GM12891 (cell line): ENCODE measurements at places on chromosomes 16 and 17.
A peak's percentile ranks its signal among the peaks of the same experiment; 100 is the strongest.

GRCh38 chr16:82061861-82062525 is 26.9 kb downstream of the HSD17B2 start:
- peak; percentile 18 for DNase-seq

GRCh38 chr17:187130-187529 is 5.7 kb upstream of the DOC2B start:
- no peak for DNase-seq

DNA sequence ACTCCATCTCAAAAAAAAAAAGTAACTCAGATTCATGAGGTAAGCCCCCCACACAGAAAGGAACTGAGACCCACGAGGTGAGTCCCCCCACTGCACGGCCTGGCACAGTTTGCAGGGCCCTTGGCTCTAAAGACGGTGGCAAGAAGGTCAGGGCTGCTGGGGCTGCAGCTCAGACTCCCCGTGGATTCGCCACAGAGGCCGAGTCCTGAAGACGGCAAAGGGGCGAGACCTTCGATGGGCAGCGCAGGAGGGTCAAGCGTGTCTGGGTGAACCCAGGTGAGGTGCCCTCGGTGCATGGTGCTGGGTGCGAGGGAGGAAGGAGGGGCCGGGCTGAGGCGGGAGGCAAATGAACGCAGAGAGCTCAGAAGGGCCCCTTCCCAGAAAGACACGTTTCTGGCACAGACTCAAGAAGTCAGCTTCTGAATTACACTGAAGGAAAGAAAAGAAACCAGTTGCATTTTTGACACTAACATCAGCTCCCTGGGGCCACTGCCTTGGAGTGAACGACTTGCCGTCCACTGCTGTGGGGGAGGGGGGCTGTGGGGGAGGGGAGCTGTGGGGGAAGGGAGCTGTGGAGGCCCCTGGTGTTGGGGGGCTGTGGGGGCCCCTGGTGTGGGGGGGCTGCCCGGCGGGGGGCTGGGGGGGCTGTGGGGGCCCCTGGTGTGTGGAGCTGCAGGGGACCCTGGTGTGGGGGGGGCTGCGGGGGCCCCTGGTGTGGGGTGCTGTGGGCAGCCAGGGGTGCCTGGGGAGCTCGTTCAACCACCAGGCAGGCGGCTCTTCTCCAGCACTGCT is 69.8 kb upstream of the METRNL start:
- DNase-seq: peak; percentile 15

- no peak for DNase-seq
Observed at GRCh38 chr16:84735849-84736586, 36.2 kb downstream of the USP10 start.

- DNase-seq: no peak
Observed at GRCh38 chr17:55175788-55176427, 88.9 kb upstream of the HLF start.

- no peak for DNase-seq
Observed at GRCh38 chr16:54444851-54445458, 158.4 kb upstream of the IRX3 start.

GRCh38 chr17:40883626-40884334 is 1.3 kb downstream of the KRT20 start:
- DNase-seq: no peak

DNA sequence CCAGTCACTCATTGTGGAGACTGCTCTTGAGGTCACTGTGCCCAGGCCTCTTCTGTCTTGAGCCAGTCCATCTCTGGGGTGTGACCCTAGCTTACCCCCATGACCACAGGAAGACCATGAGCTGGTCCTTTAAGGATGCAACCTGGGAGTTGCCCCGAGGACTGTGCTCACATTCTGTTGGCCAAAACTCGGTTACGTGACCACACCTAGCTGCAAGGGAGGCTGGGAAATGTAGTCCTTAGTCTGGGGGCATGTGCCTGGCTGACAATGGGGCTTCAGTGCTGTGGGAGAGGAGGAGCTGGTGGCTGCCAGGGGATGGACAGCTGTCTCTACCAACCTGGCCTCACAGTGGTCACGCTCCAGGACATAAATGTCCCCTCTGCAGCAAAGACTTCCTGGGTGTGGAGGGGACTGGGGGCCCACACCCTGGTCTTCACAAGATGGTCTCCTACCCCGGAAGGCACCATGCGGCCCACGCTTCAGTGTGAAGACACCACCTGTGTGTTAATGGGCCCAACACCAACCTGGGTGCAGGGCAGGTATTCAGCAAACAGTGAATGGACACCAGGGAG is 55.4 kb downstream of the JPH3 start:
- no peak for DNase-seq

DNA sequence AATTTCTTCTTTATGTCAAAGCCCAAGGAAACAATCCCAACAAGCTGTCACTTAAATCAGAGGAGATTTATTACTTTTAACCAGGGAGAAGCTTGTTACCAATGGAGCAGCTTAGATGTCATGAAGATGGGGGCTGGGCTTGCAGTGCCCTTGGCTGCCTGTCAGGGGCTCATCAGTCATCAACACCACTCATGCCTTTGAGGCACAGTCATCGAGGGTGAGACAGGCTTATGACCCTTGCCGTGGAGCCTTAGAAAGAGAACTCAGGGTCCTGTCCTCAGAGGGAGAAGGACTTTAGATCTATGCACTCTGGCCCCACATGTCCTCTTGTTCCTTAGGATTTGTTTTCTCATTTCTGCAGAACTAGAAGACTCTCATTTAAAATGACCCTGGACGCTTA is 318.3 kb downstream of the CBLN1 start:
- DNase-seq: no peak

- no peak for DNase-seq
Observed at GRCh38 chr16:48001324-48001895, 154.4 kb downstream of the ABCC12 start.

GRCh38 chr17:59829217-59830006 is 63.3 kb downstream of the TUBD1 start:
- DNase-seq: no peak

DNA sequence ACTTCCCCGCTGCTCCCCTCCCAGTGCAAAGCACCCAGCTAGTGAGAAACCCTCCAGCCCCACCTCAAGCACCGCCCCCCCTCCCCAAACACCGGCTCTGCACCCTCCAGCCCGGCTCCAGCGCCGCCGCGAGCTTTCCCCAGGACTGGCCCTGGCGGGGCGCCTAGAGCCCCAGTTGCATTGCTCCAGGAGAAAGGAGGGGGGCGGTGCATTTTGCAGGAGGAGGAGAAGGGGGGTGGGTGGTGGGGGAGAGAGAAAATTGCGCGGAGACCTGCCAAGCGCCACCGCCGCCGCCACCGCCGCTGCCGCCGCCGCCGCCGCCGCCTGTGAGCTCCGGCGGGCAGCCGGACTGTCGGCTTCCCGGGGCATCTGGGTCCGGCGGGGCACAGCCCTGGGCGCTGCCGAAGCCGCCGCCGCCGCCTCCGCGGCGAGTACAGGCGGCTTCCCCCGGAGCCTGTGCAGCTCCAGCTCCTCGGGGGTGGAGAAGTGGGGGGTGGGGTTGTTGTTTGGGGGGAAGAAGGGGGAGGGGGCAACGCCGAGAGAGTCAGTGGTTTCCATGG is 333 bp upstream of the NOG start:
- DNase-seq: peak; percentile 30

DNA sequence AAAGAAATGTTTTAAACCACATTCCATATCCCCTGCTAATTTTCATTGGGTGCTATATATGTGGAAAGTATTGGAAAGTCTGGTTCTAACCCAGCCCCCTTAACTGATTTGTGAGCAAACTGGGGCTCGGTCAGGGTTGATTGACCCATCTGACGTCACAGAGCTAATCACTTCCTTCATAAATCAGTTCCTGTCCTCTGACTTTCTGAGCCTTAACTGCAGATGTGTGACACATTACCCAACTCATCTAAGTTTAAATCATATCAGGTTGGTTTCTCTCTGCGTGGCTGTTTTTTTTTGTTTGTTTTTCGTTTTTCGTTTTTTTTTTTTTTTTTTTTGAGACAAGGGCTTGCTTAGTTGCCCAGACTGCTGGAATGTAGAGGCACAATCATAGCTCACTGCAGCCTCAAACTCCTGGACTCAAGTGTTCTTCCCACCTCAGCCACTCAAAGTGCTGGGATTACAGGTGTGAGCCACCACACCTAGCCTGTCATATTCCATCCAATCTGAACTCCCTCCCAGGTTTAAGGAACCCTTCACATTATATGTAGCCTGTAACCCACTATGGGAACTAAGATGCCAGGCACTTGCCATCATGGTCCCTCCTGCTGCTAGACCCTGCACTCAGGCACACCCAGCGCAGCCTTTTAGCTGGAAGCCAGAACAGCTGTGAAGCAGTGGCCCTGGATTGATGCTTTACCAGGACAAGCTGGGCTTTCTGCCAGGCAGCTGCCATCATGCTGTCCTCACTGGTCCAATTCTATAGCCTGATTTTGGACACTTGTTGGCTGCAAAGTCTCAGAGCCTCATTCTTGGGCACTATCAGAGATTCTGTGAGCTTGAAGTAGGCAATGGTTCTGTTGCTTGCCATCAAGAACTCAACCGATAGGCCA is 6.9 kb upstream of the BPTF start:
- no peak for DNase-seq

DNA sequence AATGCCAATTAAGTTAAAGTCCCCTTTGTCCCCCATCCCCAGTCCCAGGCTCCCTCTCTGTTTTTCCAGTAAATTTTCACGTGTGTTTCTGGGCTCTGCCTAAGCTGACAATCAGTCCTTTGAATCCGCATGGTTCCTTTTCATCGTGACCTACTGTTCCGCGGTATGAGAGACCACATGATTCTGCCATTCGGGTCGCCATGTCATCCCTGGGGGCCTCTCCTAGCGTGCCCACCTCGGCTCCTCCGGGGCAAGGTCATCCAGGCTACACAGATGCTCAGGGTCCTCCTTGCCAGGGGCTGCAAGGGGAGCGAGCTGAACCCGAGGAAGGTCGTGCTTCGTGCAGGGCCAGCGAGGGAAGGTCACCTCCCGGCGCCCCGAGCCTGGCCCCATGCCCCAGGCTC is 157.6 kb downstream of the RAB11FIP4 start:
- no peak for DNase-seq

DNA sequence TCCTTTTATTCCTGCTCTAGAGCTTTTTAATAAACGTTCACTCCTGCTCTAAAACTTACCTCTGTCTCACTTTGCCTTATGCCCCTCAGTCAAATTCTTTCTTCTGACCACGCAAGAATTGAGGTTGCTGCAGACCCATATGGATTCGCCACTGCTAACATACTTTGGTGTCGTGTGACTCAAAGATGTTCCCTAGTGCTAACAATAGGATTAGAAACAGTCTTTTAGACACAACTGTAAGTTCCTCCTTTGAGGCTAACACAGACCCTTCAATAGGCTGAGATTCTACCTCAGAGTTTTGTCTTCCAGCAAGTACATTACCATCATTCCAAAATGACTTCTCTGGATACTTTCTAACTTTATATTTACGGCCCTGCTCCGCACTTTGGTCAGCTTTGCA is 149.5 kb upstream of the COX10 start:
- DNase-seq: no peak

- no peak for DNase-seq
Observed at GRCh38 chr16:2438121-2438520, 8.9 kb downstream of the CCNF start.

DNA sequence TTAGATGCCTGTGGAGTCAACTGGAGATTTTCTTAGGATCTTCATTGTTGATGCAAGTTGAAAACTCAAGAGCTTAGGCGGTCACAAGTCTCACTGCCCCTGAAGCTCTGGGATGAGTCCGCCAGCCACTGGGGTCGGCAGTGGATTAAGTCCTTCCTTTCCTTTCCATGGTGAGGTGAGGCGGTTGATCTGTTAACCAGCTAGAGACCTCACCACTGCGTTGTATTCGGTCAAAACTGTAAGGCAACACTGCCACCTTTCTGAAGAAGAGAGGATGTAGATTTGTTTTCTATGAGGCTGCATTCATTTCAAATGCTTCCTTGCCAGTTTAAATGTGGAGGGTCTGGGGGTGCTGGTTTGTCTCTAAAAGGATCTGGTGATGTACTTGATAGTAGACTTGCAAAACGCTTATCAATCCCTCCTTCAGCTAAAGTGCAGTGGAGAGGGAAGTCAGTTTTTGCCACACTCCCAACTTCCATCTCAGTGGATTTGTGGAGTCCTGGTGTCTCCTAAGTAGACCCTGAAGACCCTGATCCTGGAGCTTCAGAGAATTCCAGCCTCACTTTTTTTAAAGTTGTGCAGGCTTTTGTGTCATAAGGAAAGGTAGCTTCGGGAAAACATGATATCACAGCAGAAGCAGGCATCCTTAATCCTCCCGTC is 1.7 kb downstream of the MYOCD start:
- DNase-seq: peak; percentile 18

DNA sequence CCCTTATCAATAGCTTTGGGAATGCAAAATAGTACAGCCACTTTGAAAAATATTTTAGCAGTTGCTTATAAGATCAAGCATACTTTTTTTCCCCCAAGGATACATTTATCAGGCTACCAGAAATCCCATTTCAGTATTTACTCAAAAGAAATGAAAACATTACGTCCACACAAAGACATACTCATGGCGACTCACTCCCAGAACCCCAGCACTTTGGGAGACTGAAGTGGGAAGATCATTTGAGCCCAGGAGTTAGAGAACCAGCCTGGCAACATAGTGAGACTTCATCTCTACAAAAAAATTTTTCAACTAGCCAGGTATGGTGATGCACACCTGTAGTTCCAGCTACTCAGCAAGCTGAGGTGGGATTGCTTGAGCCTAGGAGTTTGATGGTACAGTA is 5.9 kb downstream of the SKA2 start:
- no peak for DNase-seq

DNA sequence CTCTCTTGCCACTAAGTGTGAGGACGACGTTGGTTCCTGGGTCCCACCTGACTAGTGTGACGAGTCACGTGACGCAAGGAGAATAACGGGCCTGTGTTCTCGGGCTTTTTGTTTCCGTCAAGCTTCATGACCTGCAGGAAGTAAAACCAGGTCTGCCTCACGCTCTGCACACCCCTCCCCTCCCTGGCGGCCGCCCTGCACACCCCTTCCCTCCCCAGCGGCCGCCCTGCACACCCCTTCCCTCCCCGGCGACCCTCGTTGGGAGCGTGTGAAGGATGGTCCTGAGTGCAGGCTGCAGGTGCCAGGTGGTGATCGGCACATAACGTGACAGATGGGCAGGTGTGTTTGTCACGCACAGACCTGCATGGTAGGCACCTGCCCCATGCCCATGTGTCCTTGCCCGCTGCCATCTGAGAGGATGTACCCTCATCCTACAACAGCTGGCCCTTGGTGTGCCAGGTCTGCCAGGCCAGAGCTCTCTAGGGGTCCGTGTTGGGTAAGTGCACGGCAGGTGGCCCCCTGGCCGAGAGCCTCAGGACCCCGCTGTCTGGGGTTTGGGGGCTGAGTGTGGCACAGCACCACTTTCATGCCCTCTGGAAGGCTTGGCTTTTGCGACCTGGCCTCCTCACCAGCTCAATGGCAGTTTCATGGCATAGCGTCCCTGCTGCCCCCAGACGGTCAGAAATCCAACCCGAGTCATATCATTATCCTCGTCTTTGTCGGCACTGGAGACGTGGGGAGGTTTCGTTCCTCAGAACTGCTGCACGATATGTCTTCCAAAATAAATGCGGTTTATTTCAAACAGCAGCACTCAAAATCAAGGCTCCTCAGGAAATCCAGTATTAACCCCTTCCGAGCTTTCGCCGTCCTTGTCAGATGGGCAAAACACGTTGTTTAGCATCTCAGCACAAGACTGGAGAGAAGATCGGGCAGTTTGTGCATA is 191.8 kb upstream of the CHMP6 start:
- no peak for DNase-seq
